ENCODE measurements at places on chromosomes 7 and 10.

DNA sequence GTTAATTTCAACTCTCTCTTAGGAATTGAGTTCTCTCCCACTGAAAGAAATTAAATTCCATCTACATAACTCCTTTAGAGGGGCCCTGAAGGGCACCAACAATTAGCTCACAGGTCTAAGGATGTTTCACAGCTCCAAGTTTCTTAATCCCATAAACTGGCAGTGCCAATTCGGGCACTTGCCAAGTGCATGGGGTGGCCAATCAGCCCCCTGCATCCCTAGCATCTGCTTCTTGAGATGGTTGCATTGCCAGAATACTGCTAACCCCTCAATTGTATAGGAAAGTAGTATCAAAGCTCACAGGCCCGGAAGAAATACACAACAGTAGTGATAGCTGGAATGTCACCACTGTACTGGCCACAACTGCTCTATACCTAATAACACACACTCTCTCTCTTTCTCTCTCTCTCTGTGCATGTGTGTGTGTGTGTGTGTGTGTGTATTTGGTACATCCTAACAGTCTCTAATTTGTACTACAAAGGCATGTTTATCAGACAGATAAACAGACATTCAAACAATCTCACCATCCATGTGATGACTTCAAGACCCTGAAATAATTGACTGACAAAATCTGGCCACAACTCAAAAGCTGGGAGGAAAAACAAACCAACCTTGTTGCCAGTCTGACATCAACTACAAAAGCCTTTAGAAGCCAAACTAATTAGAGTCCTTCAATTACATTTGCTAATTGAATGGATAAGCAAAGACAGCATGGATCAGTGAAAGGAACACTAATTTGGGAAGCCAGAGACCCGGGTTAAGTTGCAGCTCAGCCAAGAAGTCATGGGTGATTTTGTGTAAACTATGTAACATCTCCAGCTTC is 27.8 kb downstream of the HIBADH start:
- DNase-seq: no peak

GRCh38 chr10:116300542-116300941 is 23.7 kb upstream of the CCDC172 start:
- DNase-seq: no peak

DNA sequence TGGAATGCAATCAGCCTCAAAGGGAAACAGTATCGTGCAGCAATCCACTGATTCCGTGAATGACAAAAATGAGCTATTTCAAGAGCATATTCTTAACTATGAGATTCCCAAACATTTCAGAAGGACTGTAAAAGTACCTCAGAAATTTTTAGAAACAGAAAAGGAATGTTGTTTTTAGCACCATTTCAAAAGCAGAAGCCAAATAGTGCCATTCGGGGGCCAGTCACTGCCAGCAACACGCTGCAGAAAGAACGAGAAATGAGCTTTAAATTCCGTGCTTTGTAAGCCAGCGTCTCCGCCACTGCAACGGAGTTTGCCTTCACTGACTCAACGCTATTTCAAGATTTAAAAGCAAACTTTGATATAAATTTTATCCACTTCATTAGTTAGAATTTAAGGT is 6.3 kb downstream of the NUDT5 start:
- DNase-seq: no peak

- DNase-seq: no peak
These were observed 65.2 kb downstream of the DKK1 start for GRCh38 chr10:52379287-52379686.

- no peak for DNase-seq
These were observed 185.2 kb upstream of the PPP1R3A start for GRCh38 chr7:114104035-114104434.
